ENCODE measurements at places on chromosomes 7 and 10. TPM values are rescaled to one million over a fixed set of nuclear protein-coding genes. Genes with fewer than 3 reads are reported as not detected.

- H3K27ac ChIP-seq, result peak overlapping the region; percentile 62
- DNase-seq, result peak; percentile 68
Observed at GRCh38 chr7:138000081-138000701, 1.7 kb downstream of the CREB3L2 start.

- H3K4me3 ChIP-seq, result peak overlapping the region; percentile 80
Observed at GRCh38 chr7:33107136-33108066, 1.8 kb downstream of the RP9 start.

- H3K27me3 ChIP-seq, result no peaks in the 10 kb centered on the region
- peaks cover 42% of the 10 kb centered on the region for H3K36me3 ChIP-seq
- no peak overlapping the region for H3K27ac ChIP-seq
- no peak overlapping the region for H3K4me3 ChIP-seq
- no peak for DNase-seq
Observed at GRCh38 chr7:141557360-141557759, 6.2 kb downstream of the AGK start.

GRCh38 chr10:66008221-66008620, 917.6 kb upstream of the LRRTM3 start:
- no peaks in the 10 kb centered on the region for H3K4me1 ChIP-seq
- no peaks in the 10 kb centered on the region for H3K27me3 ChIP-seq
- H3K36me3 ChIP-seq, result no peaks in the 10 kb centered on the region
- H3K4me3 ChIP-seq, result no peak overlapping the region

- no peaks in the 10 kb centered on the region for H3K27me3 ChIP-seq
- no peaks in the 10 kb centered on the region for H3K36me3 ChIP-seq
- H3K27ac ChIP-seq, result no peak overlapping the region
- peak; percentile 71 for DNase-seq
Observed at GRCh38 chr7:107150375-107151073, 18.3 kb upstream of the HBP1 start.

DNA sequence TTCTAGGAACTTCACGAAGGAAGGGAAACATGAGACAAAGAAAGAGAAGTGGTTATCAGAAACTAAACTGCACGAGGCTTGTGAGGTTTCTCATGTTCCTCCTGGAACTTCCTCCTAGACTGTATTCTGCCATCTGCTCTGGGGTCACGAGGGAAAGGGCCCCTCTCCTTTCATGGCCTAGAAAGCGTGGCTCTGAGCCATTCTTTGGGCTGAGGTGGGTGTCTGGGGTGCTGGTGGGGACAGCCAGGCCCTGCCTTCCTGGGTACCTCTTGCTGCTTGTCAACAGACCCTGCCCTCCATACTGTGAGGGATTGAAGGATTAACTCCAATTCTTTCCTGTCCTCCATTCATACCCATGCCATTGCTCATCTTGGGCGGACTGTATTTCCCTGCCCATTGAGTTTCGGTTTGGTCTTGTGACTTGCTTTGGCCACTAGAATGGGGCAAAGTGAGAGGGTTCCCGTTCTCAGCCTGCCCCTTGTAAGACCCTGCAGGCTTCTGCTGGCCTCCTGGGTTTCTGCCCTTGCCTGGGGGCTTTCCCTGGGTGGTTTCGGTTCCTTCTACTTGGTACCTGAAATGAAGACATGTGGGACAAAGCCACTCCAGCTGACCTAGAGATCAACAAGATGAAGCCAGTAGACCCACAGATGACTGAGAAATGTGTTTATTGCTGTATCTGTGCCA, 14.9 kb upstream of the GIMAP8 start:
- peaks cover 12% of the 10 kb centered on the region for H3K27me3 ChIP-seq
- no peak overlapping the region for H3K27ac ChIP-seq
- no peak for DNase-seq
- H3K4me3 ChIP-seq, result no peak overlapping the region
- no peaks in the 10 kb centered on the region for H3K4me1 ChIP-seq

GRCh38 chr7:38542156-38542555, 89.0 kb downstream of the AMPH start:
- peaks cover 28% of the 10 kb centered on the region for H3K27me3 ChIP-seq
- DNase-seq, result peak; percentile 11
- H3K36me3 ChIP-seq, result no peaks in the 10 kb centered on the region
- no peak overlapping the region for H3K4me3 ChIP-seq
- no peaks in the 10 kb centered on the region for H3K4me1 ChIP-seq

DNA sequence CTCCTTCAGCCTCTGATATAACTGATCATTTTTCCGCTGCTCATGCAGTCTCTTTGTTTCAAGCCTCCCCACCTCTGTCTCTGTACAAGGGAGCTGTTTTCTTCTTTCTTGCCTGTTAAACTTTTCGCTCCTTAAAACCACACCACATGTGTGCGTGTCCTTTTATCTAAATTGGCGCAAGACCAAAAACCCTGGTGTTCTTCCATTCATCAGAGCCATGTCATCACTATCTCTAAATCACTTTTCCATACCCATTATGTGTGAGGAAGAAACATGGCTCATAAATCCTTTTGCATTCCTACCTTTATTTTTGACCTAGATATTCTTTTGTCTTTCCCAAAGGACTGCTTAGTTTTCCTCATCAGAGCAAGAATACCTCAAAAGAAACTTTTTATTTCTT, 239.0 kb upstream of the IMMP2L start:
- no peak for DNase-seq
- peaks cover 8% of the 10 kb centered on the region for H3K4me1 ChIP-seq
- peaks cover 6% of the 10 kb centered on the region for H3K36me3 ChIP-seq
- no peak overlapping the region for H3K4me3 ChIP-seq
- H3K27ac ChIP-seq, result no peak overlapping the region

The ZPBP gene
- total RNA-seq, result not detected

The OR2A42 gene
- total RNA-seq, result not detected

The GDF10 gene
- total RNA-seq, result not detected

The GCK gene
- total RNA-seq, result not detected
